ENCODE measurements at places on chromosomes 1 and 21.
A peak's percentile ranks its signal among the peaks of the same experiment; 100 is the strongest.

DNA sequence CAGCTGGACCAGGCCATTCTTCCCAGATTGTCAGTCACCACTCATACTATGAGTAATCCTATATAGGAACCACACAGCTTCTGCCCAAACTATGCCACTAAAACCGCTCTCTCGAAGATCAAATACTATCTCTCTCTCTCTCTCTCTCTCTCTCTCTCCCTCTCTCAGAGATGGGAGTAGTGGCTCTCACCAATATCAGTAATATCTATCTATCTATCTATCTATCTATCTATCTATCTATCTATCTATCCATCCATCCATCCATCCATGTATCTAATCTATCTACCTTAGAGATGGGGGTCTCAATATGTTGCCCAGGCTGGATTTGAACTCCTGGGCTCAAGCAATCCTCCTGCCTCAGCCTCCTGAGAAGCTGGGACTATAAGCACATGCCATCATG lies 4.7 kb upstream of the HIPK1 start:
- no peak for DNase-seq

DNA sequence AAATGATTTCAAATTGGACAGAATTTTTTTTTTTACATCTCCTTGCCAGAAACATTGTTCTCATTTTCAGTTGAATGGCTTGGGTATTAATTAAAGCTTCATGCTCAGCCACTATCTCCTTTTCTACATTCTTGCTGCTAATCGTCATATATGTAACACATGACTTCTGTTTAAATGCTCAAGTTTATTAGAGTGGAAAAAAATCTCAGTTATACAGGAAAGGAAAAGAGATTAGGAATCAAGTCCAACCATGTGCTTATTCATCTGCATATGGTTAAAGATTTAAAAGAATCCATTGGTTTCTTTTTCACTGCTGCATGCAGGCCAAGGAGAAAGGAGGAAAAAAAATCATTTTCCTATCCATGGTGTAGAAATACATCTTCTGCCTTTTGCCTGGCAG lies 47.3 kb upstream of the CNN3 start:
- DNase-seq, result no peak

GRCh38 chr21:33171616-33172169 lies 58.0 kb upstream of the IFNAR2 start:
- no peak for DNase-seq

DNA sequence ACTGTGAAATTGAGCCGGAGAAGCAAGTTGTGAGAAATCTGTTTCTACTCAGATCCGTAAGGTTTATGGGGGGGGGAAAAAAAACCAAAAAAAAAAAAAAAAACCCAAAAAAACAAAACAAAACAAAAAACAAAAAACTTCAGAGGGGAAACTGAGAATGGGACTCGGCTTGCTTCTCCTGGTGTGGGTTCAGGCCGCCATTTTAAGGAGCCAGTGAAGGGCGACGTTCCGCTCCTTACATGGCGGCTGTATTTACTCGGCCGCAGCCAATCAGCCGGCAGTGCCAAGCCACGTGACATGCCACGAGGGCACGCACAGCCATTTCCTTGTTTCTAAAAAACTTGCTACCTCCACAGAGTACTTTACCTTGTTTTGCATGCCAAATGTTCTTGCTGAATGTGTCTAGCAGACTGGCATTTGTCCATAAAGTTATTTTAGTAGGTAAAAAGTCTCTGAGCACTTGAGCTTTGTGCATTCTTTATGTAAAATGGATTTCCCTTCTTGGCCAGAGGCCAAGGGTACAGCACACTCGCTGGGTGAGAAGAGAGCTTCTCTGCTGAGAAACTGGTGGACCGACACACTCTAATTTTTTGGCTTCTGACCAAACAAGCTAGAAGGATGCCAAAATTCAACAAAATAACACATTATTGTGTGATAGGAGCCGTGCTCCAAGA lies 101.8 kb downstream of the NFIA start:
- DNase-seq, result peak; percentile 63

DNA sequence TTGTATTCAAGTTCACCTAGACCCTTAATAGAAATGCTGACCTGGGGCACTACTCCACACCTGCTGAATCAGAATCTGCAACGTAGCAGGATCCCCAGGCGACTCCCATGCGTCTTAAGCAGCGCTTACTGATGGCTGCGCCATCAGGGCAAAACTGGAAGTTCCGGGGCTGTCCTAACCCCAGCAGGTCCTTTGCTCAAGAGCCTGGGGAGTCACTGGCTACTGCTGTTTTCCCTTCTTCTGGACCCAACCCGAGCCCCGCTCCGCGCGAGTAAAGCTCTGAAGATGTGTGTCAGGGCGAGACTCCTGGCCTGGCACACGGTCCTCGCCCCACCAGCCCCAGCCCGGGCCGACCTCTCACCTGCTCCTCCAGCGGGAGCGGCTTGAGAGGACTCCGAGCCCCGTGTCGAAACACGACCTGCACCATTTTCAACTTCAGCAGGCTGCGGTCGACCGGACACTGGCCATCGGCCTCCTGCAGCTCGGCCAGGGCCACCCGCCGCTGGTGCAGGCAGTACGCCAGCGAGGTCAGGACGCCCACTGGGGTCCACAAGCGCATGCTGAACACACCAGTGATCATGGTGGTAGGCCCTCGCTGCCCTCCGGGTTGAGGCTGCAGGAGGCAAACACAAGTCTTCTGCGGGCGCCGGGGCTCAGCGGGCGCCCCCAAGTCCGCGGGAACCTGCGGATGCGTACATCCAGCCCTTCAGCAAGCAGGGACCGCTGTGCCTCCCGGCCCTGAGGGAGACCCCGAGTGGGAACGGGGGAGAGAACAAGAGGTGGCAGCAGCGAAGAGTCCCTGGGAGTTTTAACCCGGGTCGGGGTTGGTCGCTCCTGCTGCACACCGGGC lies 630 bp downstream of the ACP6 start:
- DNase-seq, result no peak

- DNase-seq, result no peak
These were observed 26.1 kb downstream of the SLC19A1 start for GRCh38 chr21:45516071-45516670.

DNA sequence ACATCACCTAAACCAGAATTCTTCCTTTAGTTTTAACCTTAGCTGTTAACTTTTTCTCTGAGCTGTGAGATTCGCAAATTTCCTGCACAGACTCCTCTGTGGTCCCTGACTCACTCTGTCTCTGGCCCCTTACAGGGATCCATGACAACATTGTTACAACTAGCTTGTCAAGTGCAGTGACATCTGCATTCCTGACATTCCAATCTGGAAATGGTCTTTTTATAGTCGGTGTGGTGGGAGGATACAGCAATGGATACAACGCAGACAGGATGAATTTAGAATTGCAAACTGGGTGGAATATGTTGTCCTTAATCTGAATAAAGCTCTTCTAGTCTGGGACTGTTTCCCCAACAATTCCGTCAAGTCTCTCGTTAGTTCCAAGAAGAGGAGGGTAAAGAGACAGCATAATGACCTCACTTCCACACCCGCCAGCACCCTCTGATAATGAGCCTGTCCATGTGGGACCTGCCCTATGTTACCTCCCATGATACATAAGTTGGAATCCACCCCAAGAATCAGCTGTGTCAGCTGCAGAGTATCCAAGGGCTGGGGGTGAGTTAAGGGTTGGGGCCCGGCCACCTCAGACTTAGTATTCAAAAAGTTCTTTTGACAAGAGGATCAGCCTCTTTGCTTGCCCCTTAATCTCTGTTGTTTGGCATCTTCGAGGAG lies 49.4 kb downstream of the ILDR2 start:
- DNase-seq, result no peak

DNA sequence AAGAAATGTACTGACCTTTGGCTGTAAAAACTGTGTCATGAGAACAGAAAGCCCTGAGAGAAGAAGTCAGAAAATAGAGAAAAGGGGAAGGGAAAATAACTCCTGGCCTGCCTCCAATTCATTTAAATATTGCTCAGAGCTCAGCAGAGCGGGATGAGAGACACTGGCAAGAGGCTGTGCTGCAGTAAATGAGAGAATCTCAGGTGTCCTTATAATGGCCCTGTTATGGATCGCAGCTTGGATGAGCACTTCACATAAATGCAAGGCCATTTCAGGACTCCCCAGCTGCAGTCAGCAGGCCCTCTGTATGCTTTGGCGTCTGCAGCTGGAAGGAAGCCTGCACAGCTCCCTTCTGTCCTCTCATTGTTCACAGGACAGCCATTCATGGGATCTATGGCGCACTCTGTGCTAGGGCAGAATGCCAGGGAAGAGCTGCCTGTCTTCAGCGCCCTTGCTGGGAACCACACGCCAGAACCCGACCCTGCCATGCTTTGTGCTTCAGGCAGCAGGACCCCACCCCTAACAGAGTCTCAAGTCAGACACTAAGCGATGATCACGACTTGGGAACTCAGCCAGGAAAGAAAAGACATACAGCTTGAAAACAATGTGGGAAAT lies 20.7 kb upstream of the ABCB10 start:
- peak; percentile 84 for DNase-seq

DNA sequence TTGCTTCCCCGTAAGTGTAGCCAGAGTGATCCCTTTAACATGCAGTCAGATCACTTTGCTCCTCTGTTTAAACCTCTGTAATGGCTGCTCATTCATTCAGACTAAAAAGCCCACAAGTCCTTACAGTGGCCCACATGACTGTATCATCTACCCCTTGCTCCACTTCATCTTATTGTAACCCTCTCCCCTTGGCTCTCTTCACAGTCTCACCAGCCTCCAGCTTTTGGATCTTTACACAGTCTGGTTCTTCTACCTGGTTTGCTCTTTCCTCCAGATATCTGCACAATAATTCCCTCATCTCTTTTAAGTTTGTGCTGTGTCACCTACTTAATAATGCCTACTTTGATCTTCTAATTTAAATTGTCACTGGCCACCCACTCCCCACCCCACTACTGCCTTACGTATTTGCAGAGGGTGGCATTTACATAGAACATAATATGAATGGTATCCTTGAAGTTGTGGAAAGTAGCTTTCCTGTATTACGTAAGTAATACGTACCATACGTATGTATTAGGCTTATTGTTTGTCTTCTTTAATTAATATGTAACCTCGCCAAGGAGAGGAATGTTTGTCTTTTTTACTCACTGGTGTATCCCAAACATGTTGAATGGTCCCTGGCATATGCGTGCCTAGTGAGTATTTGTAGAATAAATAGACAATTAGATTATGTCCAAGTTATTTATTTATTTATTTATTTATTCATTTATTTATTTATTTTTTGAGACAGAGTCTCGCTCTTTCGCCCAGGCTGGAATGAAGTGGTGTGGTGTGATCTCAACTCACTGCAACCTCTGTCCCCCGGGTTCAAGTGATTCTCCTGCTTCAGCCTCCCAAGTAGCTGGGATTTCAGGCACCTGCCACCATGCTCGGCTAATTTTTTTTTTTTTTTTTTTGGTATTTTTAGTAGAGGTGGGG lies 48.6 kb downstream of the TSNAX start:
- DNase-seq, result no peak

GRCh38 chr1:162876751-162877150 lies 15.8 kb upstream of the CCDC190 start:
- no peak for DNase-seq

DNA sequence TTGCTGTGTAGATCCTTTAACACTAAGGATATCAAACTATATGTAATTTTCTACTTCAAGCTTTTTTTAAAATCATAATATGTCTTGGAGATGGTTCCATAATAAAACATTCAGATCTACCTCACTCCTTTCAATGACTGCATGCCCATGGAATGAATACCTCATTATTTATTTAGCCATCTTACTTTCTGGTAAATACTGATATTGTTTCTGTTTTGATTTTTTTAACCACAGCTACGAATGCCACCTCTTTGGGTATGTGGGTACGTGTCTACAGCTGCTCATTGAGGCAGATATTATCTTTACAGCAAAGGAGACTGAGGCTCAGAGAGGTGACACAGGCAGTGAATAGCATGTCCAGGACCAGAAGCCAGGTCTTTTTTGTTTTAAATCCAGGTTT lies 215.7 kb downstream of the ST6GALNAC3 start:
- DNase-seq, result no peak

DNA sequence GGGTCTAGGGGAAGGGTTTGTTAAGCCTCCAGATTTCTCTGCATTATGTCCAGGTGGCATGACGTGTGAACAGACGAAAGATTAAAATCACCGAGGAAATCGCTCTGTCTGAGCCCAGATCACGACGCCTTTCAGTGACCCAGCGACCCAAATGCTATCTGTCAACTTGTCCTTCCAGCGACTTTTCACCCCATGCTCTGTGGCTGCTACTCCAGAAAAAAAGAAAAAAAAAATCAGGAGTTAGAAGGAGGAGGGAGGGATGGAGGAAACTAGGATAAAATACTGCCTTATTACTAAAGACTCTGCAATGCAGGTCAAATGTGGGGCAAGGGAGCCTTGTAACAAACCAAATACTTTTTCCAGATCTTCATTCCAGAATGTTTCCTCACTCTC lies 352.0 kb downstream of the NUF2 start:
- DNase-seq, result no peak

GRCh38 chr1:246790833-246791232 lies 66.6 kb downstream of the SCCPDH start:
- no peak for DNase-seq

DNA sequence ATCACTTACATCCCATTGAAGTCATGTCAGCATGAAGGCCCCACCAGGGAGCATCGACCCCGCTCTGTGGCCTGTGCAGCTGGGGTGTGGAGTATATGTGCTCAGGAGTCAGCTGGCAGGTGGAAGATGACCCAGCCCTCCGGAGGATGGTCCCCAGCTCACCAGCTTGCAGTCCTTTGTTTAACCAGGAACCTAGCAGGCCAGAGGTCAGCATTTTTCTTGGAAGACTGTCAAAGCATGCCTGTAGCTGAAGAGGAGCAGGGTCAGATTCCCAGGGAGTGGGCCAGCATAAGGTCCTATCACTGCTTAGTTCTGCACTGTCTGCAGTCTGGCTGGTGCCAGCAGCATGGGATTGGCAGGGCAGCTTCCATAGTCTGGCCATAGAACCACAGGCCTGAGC lies 12.7 kb downstream of the NFASC start:
- no peak for DNase-seq

- peak; percentile 71 for DNase-seq
These were observed 4.4 kb upstream of the BARHL2 start for GRCh38 chr1:90721210-90722194.

- no peak for DNase-seq
These were observed 330.9 kb downstream of the RRAGC start for GRCh38 chr1:38528623-38529022.

- DNase-seq, result no peak
These were observed 3.0 kb downstream of the CDC42 start for GRCh38 chr1:22055463-22055862.

GRCh38 chr1:77347646-77348045 lies 65.8 kb downstream of the AK5 start:
- no peak for DNase-seq

DNA sequence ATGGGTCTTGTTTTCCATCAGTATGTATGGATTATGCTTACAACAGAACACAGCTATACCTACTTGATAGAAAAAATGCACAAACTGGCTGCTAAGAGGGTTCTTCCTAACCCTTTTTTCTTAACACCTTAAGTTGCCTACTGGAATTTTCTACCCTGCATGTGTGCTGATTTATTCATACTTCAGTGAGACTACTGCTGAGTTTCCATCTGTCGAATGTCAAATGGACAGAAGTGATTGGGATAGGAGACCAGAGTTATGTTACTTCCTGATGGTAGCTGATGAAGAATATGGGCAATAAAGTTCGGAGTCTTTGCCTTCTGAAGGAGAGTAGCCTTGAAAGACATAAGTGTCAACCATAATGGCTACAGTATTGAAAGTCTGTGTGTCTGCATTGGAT lies 6.5 kb upstream of the DNM3 start:
- DNase-seq, result no peak
